ENCODE measurements at places on chromosomes 3 and 15.

DNA sequence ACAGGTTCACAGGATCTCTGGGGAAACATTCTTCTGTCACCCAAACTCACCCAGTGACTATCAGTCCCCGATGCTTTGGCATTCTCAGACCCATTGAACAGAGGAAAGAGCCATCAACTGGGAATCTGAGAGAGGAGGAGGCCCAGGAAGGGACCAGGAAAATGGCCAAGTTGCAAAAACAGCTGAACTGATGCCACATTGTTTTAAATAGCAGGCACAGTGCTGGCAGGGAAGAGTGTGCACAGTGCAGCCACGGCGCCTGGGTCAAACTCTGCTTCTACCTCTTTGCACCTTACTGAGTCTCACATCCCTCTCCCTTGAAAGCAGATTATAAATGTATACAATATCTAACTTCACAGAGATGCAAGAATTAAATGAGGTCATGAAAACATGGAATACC lies 66.4 kb downstream of the SRGAP3 start:
- no peak for DNase-seq

DNA sequence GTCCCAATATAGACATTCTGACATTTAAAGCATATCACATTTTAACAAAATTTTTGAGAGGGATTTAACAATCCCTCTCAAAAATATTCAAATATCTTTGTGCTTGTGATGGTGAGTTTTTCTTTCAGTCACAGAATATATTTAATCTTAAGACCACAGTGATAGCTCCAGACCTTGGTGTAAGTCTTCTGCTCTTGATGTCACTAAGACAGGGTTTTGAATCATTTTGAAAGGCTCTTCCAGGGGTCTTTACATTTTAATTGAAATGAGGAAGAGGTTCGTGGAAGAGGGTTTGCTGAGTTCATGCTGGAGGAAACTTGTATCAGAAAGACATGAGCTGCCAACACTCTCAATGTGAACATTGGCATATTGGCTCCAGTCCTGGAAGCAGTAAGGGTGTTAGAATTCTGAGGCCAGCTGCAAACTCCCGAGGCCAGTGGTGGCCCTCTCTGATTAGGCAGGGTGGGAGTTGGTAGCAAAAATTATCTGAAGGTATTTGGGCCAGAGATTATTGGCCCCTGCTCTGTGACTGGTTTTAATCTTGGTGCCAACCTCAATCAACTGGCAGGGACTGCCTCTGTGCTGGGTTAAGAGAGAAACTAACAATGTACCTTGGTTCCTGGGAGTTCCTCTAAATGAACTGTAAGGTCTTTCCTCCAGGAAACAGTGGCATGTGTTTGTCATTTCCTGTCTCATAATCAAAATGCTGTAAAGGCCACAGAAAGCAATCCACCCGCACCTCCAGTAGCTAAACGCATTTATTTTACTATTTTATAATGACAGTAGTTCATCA lies 5.3 kb downstream of the POU1F1 start:
- DNase-seq = no peak

DNA sequence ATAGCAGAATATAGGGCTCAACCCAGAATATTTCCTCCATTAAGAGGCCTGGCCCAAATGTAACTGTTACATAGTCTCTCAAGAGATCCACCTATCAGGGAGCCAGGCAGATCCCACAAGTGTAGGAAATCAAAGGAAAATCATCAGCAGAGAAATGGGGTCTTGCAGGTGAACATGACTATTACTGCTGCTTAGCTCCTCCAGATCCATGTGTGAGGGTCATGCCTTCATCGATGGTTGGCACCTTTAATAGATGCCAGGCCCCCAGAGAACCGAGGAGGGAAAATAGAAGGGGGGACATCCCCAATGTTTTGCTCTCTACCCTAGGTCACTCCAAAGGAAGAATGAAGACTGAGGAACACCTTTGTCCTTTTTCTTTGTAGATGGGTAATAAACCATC lies 1029.9 kb upstream of the CADM2 start:
- DNase-seq = no peak

DNA sequence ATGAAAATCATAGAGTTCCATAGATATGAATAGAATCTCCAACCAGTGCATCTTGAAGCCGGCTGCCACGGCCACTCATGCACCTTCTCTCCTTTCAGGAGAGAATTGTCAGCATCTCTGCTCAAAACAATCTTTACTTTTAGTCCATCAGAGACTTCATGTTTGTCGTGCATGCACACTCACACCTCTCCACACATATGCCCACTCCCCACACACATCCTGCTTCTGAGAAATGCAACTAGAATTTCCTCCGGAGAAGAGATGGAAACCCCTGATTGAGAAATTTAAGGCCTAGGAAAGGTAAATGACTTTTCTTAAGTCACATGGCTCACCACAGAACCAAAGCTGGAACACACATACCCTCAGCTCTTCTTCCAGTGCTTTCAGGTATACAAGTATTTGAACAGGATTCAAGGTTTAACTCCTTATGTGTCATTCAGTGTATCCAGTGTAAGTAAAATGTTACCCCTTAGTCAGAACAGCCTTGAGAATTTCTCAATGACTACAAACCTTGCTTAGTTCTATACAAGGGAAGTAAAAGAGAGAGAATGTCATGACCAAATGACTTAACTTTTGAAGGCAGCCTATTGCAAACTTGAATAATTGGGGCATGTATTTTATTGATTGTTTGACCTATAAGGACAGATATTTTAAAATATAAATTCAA lies 69.1 kb upstream of the TSEN2 start:
- DNase-seq = no peak

- no peak for DNase-seq
These were observed 63.2 kb upstream of the IQSEC1 start for GRCh38 chr3:13136426-13136825.

GRCh38 chr15:72933976-72934375 lies 118.3 kb upstream of the NEO1 start:
- no peak for DNase-seq

DNA sequence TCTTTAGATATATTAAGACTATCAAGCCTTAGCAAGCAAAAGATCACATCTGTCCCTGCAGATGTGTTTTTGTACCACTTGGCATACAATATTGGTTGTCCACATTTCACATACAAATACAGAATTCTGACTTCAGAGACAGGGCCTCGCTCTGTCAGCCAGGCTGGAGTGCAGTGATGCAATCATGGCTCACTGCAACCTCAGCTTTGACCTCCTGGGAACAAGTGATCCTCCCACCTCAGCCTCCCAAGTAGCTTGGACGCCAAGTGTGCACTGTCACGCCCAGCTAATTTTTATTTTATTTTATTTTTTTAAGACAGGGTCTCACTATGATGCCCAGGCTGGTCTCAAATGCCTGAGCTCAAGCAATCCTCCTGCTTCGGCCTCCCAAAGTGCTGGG lies 53.0 kb upstream of the ACTL6A start:
- DNase-seq = no peak

GRCh38 chr15:43317566-43318184 lies 12.7 kb downstream of the LCMT2 start:
- DNase-seq = no peak

GRCh38 chr3:123629747-123630047 lies 44.8 kb upstream of the HACD2 start:
- no peak for DNase-seq

- no peak for DNase-seq
These were observed 16.5 kb downstream of the LMCD1 start for GRCh38 chr3:8518138-8518537.
